Right renal cortex interstitium (tissue), 3 donors: ENCODE measurements at places on chromosomes 5 and 9.

- DNase-seq: no peak
Measured at GRCh38 chr9:111222757-111223156, 107.3 kb downstream of the OR2K2 start.

GRCh38 chr5:119269061-119269944 is 86.5 kb upstream of the TNFAIP8 start:
- peak; percentile 23 for DNase-seq

DNA sequence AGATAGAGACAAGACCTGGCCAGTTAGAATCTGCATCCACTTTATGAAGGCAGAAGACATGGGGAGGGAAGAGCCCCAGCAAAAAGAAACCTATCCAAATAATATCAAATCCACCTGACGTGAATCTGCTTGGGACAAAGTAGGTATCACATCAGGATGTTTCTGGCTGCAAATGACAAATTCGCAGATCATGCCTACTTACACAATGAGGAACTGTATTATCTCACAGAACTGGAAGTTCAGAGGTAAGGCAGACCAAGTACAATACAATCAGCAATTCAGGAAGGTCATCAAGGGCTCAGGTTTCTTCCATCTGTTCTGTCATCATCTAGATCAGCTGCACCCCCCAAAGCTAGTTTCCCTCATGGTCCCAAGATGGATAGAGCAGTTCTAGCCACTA is 13.2 kb upstream of the NR4A3 start:
- no peak for DNase-seq

DNA sequence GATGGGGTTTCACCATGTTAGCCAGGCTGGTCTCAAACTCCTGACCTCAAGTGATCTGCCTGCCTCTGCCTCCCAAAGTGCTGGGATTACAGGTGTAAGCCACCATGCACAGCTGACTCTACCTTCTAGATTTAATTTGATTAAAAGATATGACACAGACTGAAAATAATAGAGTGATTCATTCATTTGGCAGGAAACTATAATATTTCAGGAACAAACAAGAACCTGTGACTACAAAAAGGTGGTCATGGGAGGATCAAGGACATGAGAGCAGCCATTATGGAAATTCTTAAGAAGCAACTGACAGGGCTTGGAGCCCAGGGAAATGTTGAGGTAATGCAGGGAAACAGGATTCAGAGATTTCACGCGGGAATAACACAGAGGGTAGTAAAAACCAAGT is 265.5 kb upstream of the DAP start:
- no peak for DNase-seq

GRCh38 chr5:113212244-113212920 is 222.4 kb downstream of the TSSK1B start:
- DNase-seq: no peak

- DNase-seq: no peak
Measured at GRCh38 chr5:42721484-42721883, 35.1 kb upstream of the CCDC152 start.

GRCh38 chr5:82301190-82301589 is 23.0 kb upstream of the RPS23 start:
- no peak for DNase-seq

- no peak for DNase-seq
Measured at GRCh38 chr5:103294906-103295305, 36.3 kb downstream of the MACIR start.

- DNase-seq: no peak
Measured at GRCh38 chr9:71704796-71705195, 63.5 kb downstream of the CEMIP2 start.

DNA sequence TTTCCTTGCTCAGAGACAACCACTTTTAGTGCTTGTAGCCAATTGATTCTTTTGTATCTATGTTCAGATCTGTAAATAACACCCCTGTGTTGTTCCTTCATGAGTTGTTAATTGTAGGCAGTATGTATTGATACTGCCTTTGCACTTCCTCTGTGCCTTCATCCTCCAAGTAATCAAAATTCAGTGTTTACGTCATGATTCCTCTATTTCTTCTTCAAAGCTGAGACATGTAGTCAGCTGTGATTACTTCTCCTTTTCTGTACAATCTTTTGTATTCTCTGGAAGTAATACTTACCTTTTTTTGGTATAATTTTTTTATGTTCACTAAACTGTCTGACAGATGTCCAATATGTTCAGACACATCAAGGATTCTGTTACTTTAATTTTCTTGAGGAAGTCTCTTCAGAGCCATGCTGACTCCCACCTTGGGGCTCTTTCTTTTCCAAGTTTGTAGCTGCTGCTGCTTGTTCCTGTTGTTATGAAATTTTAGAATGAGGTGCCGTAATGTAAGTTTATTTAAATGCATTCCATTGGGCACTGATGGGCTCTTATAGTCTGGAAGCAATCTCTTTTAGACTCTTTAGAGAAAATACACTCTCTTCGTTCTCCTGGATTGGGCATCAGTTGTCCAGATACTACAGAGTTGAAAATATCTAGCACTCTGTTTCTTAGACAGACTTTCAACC is 30.5 kb upstream of the LRRC70 start:
- no peak for DNase-seq

DNA sequence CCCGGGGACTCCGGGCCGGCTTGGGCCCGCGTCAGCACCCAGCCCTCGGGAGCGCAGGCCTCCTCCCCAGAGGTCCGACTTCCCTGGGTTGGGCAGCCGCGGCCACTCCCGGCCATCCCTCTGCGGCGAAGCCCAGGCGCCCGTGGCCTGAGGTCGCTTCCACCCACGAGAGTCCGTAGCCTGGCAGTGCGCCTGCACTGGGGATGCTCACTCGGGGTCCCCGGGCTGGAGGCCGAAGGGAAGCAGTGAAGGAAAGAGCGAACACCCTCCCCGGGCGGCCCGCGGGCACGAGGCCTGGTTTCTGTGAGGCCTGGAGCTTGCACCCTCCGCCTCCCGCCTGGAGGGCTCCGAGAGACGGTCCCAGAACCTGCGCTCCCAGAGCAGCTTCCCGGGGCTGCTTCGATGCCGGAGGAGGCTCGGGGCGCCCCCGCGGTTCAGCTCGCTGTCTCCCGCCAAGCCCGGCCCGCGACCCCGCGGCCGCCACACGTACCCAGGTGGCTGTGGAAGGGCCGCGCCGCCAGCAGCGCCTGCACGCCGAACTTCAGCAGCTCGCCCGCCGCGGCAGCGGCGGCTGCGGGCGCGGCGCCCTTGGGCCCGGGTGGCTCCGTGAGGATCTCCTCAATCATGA is 607 bp downstream of the BARX1 start:
- DNase-seq: no peak

DNA sequence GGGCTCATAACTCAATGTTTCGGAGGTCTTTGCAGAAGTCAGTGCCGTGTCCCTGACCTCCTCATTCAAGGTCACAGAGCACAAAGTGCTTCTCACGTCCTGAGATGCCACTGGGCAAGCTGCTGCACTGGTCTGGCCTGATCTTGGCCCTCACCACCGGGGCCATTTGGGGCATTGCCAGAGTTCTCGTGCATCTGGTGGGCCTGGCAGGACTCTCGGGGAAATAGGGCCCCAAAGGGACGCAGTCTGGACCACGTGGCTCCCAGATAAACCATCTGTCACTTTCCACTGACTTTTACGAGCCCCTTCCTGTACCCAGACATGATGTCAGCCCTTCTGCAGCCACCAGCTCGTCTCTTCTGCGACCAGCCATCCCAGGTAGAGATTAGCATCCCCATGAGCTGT is 54.8 kb downstream of the HRH2 start:
- DNase-seq: no peak
